ENCODE measurements at places on chromosomes 11 and 22.

- DNase-seq, result no peak
These were observed 45.6 kb downstream of the IGSF9B start for GRCh38 chr11:133911171-133911570.

DNA sequence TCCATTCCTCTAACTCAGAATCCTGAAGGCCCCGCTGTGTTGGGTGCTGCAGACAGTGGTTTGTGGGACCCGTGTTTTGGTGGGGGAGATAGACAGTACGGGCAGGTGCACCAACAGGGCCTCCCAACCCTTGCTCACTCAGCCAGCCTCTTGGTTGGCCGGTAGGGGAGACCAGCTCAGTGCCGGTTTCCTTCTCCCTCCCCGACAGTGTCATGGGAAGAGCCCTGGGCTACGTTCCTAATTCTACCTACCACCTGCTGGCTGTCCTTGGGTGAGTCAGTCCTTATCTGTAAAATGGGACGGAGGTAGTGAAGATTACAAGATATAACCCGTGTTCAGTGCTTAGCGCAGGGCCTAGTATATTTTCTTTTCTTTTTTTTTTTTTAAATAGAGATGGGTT is 5.9 kb downstream of the TMEM134 start:
- DNase-seq, result no peak

- no peak for DNase-seq
These were observed 90.8 kb upstream of the KCNQ1OT1 start for GRCh38 chr11:2790568-2790921.

GRCh38 chr11:7613394-7613720 is 59.9 kb downstream of the CYB5R2 start:
- DNase-seq, result no peak

DNA sequence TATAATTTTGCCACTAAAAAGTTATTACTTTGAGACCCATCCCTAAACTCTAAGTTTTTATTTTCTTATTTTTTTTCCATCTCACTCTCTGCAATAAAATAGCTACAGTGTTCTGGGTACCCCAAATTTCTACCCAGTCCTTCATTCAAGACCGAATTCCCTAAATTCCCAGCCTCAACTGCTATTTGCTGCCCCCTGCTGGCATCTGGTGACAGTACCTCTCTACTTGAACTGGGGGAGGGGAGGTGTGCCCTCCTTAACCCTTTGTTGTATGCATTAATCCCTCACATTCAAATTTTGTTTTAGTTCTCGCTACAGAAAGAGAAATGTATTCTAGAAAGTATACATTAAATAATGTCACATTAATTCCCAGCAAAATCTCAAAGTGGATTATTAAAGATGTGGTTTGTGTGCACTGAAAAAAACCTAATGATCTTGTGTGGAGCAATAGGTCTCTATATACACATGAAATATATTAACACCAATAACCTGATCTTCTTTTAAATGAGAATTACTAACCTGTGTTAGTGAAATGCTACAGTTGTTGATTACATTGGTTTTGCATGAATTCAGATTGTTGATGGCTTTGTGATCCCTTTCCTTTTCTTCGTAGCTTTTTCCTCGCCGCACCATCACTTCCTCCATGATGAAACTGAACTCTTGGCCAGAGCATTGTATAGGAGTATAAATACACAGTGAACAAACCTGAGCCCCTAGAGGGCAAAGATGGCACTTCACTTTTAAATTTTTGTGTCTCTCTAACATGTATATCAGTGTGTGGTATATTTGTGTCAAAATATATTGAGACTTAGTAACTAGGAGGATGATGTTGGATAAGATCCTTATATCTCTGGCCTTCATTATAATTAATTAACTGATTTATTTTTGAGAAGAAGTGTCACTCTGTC is 590.0 kb downstream of the METTL15 start:
- peak; percentile 46 for DNase-seq

GRCh38 chr22:23291806-23292452 is 111.6 kb downstream of the BCR start:
- DNase-seq, result no peak

DNA sequence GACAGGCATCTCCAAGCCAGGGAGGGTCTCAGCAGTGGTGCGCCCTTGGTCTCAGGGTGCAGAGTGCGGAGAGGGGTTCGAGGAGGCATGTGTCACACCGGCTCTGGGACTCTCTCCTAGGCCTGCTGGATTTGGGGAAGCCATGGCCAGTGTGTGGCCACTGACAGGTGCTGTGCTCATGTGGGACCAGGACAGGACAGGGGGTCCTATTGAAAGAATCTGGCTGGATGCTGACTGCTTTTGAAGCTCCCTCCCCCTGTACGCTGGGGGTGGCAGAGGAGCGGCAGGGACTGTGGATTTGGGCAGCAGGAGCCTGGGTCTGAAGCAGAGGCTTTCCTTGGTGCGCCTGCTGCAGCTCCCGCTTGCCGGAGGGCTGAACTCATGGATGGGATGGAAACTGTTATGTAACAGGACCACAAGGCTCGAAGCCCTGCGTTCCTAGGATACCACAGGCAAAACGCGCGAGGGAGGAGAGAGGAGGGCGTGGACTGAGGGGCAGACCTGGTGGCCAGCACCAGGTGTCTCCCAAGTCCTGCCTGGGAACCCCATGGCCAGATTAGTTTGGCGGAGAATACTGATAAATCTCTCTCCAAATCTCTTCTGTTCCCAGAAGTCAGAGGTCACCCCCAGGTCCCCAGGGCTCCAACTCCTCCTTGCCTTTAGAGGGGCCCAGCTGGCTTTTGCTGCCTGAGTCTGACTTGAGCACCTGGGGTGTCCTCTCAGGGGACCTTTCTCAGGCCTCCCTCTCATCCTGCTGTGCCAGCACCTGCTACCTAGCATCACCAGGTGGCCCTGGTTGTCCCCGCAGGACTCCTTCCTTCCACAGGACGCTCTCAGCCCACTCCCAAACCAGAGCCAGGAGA is 13.8 kb upstream of the TEF start:
- DNase-seq, result no peak

DNA sequence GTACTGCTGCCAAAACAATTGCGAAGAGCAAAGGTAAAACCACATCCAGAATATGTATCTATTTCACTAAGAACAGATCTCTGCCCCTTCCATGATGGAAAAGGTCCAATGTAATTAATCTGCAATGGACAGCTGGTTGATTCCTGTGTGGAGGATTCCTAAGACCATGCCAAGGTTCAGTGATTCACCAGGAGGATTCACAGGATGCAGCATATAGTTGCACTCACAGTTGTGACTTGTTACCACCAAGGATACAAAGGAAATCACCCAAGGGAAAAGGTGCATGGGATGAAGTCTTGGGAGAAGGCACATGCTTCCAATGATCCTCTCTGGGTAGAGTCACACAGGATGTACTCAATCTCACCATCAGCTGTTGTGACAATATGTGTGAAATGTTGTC is 35.1 kb upstream of the CUL5 start:
- no peak for DNase-seq

- no peak for DNase-seq
These were observed 1.3 kb downstream of the FAM180B start for GRCh38 chr11:47587723-47588326.

DNA sequence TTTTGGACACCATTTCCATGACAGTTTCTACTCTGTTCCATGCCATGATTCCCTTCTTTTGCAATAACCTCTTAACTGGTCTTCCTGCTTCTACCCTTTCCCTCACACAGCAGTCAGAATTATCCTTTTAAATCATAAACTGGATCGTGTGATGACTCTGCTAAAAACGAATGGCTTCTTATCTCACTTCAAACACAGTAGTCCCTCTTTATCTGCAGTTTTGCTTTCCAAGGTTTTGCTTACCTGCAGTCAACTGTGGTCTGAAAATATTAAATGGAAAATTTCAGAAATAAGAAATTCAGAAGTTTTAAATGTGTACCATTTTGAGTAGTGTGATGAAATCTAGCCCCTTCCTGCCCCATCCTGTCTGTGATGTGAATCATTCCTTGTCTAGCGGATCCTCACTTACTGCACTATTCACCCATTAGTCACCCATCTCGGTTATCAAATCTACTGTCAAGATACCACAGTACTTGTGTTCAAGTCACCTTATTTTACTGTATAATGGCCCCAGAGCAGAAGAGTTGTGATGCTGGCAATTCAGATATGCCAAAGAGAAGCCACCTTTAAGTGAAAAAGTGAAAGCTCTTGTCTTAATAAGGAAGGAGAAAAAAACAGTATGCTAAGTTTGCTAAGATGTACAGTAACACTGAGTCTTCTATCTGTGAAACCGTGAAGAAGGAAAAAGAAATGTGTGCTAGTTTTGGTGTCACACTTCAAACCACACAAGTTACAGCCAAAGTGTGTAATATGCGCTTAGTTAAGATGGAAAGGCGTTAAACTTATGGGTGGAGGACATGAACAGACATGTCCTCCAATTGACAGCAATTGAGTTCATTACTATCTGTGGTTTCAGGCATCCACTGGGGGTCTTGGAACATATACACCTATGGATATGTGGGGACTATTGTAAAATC is 283.0 kb downstream of the DDX10 start:
- DNase-seq, result no peak

- DNase-seq, result peak; percentile 71
These were observed 21.7 kb upstream of the PDGFB start for GRCh38 chr22:39266398-39267030.

DNA sequence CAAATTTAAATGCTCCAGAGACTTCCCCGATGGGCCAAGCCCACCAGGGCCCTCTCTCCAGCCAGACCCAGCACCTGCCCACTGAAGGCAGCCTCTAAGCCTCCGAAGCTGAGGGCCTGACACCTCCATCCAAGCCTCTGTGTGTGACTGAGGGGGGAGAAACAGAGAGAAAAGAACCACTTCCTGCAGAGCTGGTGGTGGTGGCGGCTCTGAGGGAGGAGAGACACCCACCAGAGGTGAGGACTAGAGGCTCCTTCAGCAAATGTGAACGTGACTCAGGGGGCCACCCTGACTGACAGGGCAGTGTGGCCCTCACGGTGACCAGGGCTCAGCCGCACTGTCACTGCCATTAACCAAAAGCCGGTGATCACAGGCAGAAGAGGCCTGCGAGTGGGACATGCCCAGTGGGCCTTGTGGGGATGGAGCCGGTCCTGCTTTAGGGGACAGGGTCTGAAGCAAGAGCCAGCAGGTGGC is 31.0 kb upstream of the CD5 start:
- DNase-seq, result peak; percentile 72

DNA sequence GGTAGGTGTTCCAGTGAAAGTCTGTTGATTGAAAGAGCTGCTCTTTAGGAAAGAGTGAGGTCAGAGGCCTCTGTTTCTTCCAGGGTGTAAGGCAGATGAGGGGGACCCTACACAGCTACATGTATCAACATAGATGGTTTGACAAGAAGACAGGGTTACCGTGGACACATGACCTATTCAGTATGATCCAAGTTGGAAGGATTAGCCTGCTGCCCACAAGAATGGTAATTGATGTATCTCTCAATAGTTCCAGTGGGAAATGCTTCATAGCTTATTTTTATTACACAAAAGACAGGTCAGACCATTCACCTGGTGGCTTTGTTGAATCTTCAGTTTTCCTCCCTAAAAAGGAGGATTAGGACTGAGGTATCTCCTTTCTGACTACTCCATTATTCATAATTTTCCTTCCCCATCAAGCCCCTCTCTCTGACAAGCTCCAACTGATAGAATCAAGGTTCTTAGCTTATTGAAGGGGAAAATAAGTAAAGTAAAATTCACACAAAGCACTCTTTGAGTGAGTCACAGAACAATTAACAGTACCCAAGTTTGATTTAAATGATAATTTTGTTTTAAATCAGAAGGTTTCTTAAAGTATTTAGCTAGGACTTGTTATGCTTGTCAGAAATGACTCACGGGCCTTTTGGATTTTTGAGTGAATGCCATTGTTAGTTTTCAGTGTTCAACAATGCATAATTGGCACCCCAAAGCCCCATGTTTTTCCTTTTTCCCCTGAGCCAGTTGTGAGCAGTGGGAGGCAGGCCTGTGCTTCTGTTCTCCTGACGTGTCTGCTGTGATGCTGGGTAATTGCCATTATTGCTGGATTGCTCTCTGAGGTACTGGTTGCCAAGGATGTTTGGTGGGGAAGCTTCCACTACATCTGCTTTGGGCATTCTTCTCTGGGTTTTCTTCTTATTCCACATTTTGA is 373.2 kb downstream of the DDX10 start:
- DNase-seq, result no peak

- no peak for DNase-seq
These were observed 3.3 kb downstream of the ARL14EP start for GRCh38 chr11:30326114-30326778.

DNA sequence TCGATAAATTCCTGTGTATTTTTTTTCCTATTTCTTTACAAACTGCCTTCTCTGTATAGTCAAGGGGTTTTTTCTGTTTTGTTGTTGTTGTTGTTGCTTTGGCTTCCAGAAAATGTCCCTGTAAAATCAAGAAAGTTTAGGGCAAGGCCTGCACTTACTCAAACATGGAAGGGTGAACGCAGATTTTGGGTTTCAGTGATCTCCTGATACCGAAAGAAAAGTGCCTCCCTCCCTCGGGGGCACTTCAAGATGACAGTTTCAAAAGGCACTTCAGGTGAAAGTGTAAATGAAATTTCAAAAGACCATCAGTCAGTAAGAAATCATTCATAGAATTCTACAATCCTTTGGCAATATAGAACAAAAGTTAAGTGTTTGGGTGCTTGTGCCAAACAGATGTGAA is 43.4 kb upstream of the TMPRSS4 start:
- DNase-seq, result no peak

DNA sequence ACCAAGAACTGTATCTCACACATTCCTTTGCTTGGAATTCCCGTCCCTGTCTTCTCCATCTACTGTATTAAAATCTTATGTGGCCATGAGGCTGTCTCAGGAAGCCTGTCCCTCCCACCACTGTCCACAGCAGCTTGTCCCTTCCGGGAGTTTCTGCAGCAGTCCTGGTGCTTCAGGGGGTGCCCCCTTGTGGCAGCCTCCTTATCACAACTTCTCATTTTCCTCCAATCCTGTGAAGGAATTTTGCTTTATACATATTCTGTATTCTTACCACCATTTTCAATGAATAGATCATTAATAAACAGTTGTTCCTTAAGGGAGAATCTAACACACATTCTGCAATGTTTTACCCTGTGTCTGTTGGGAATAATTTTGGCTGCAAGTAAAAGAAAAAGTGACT is 220.4 kb upstream of the RAG2 start:
- peak; percentile 4 for DNase-seq

DNA sequence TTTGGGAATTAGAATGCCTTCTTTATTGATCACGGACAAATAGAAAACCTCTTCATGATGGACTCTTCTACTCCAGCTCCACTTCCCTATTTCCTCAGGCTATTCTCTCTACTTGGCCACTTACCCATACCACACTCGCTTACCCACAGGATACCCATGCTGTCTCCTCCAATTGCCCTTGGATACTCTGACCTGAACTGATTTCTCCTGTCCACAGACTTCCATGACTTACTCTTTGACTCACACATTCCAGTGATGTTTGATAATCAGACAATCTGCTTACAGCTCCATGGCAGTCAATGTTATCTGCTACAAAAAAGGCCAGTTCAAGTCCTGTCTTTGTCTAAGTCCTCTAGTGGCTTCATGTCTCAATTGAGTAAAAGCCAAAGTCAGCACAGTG is 292.0 kb upstream of the CTSC start:
- DNase-seq, result no peak

DNA sequence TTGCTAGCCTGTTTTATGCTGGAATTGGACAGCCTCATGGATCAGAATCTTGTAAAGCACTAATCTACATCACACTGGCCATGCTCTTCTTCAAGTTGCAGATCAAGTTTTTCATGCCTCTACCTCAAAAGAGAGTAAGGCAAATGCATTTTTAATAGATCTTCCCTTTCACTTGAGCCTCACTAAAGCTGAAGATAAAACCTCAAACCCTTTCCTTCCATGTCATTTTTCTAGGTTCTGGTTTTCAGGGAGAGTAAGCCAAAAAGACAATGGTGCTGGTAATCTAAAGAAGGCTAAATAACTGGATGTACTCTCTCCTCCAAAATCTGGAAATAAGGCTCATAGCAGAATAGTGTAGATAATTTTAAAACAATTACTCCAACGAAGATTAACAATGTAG is 28.3 kb downstream of the POU2AF1 start:
- DNase-seq, result no peak

All from stimulated activated CD4-positive, alpha-beta T cell treated with anti-CD3 and anti-CD28 coated beads, Interleukin-15, amount 100 ng/mL, for 24 hours (primary cell).